Natural killer cell treated with Interleukin-12 subunit alpha and Interleukin-12 subunit beta and Interleukin-15 and Interleukin-18, amount 100 ng/mL, for 72 hours (primary cell): ENCODE measurements at places on chromosomes 5 and 9. TPM values are rescaled to one million over a fixed set of nuclear protein-coding genes. Genes with fewer than 3 reads are reported as not detected.

DNA sequence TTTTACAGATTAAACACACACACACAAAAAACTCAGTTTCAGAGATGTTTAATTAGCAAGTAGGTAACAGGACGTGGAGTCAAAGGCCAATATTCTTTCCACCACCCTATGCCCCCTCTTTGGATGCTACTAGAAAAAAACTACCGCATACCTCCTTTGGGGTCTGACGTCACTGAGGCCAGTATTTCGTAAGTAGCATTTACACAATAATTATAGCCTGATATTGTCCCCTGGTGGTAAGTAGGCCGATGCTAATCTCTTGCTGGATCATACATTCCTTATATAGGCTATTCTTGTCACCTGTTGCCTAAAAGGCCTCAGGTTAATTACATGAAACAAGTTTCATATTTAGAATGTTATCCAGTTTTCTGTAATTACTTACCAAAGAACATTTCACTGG is 21.0 kb upstream of the SMARCA2 start:
- no peaks in the 10 kb centered on the region for H3K4me1 ChIP-seq
- DNase-seq, result no peak
- H3K4me3 ChIP-seq, result no peak overlapping the region
- peaks cover 8% of the 10 kb centered on the region for H3K27me3 ChIP-seq
- no peaks in the 10 kb centered on the region for H3K36me3 ChIP-seq

DNA sequence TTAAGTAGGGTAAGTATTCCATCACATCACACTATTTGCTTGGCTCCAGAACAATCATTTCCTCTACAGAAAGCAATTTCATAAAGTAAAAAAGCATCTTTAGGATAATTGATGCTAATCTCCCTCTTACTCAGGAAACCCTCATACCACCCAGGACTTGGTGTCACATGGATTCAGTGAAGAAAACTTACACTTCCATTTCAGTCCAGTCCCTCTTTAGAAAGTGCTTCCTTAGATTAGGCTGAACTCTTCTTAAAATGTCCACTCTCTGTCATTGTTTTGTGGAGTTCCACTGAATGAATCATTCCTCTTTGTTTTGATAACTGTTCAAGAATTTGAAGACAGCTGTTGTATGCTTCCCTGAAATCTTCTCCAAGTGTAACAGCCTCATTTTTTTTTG is 144.0 kb upstream of the ZNF462 start:
- no peaks in the 10 kb centered on the region for H3K36me3 ChIP-seq
- H3K27me3 ChIP-seq, result no peaks in the 10 kb centered on the region
- no peak overlapping the region for H3K27ac ChIP-seq
- H3K4me1 ChIP-seq, result no peaks in the 10 kb centered on the region
- no peak for DNase-seq
- H3K4me3 ChIP-seq, result no peak overlapping the region

INSL4 gene
- not detected for total RNA-seq

IFNK gene
- total RNA-seq, result not detected

FST gene
- total RNA-seq, result not detected

PCDHA10 gene
- not detected for total RNA-seq

PRRX2 gene
- not detected for total RNA-seq

ADGRD2 gene
- not detected for total RNA-seq

ENTREP1 gene
- total RNA-seq, result not detected

CMYA5 gene
- total RNA-seq, result 0.64 TPM
